ENCODE measurements at places on chromosomes 13 and 19.
A peak's percentile ranks its signal among the peaks of the same experiment; 100 is the strongest.

- no peak for DNase-seq
Measured at GRCh38 chr13:26966701-26967080, 204.9 kb downstream of the USP12 start.

DNA sequence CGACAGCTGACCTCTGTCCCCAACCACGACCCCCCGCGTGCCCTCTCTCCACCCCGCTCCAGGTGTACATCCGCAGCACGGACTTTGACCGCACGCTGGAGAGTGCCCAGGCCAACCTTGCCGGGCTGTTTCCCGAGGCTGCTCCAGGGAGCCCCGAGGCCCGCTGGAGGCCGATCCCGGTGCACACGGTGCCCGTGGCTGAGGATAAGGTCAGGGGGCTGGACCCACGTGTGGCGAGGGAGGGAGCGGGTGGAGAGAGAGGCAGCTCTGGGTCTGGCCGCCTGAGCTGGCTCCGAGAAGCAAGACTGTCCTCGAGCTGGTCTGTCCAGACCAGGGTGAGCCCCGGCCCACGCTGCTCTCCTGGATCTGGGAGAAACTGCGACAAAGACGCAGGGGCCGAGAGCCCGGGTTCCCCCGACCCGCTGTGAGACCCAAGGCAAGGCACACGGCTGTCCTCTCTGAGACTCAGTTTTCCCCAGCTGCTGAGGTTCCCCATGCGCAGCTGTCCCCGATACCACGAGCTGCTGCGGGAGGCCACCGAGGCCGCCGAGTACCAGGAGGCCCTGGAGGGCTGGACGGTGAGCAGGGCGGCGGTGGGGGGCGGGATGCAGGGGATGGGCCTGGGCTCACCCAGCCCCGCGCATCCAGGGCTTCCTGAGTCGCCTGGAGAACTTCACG, 1.5 kb downstream of the ACP4 start:
- DNase-seq = no peak

DNA sequence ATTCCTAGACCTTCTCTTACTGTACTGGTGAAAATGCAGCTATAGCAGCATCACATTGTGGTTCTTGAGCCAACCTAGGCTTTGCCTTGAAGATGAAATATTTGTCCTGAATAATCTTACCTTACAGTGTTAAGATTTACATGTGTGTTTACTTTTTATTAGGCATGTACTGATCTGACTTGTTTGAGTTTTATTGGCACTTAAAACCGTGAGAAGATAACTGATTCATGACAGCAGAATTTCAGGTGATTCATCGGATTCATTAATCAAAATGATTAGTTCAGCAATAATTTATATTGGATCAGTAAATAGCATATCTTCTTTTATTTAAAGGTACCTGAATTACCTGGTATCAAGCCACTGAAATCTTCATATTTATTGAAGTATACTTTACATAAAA, 296.3 kb downstream of the KLF5 start:
- DNase-seq = no peak

DNA sequence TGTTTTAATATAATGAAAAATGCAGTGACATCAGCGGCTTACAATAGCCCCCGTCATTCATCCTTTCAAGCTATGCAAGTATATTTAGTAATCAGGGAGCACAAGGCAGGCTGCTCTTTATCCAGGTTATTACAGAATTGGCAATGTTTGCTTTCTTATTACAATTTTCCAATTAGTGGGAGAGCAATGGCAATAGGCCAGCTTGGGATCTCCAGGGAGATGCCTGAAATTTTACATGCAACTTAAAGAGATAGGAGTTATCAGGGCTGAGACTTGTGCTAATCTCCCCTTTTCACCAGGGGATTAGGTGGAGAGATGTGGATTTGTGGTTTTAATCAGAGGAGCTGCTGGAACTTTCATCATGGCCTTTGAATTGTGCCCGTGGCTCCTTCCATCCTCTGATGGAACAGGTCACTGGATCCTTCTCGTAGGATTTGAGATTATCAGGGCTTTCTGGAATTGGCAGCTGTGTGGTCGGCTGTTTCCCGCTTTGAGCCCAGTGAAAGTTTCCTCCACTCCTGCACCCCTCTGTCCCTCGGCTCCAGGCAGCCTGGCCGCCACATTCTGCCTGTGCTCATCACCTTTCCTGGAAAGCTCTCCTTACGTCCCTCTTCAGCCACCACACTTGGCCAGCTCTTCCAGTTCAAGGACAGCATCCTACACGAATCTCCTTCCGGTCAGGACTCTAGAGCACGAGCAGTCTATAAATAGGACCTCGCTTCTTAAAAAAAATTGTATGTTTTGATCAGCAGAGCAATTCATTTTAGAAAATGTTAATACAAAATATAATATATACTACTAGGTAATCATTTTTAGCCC, 47.0 kb downstream of the CBY2 start:
- no peak for DNase-seq

- no peak for DNase-seq
Measured at GRCh38 chr13:98172590-98173422, 4.3 kb downstream of the RNF113B start.

GRCh38 chr19:43311706-43312105, 41.8 kb upstream of the CD177 start:
- DNase-seq = no peak

GRCh38 chr19:37718304-37718703, 1.3 kb downstream of the ZNF607 start:
- no peak for DNase-seq

DNA sequence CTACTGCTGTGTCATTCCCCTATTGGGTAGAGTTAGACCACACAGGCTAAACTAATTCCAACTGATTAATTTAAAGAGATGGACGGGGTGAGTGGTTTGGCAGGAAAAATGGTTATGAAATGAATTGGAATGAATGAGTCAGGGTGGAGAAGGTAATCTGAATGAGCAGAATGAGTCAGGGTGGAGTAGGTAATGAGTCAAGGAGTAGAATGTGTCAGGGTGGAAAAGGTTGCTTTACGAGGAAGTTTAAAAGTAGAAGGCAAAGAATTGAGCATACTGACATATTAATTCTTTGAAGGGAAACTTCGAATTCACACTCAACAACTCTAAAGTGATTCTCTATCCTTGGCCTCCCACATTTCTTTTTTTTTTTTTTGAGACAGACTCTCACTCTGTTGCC, 12.7 kb upstream of the ZNF121 start:
- DNase-seq = no peak

GRCh38 chr19:28627669-28628068, 585.3 kb downstream of the UQCRFS1 start:
- no peak for DNase-seq

GRCh38 chr13:108102771-108103170, 112.6 kb downstream of the LIG4 start:
- no peak for DNase-seq

DNA sequence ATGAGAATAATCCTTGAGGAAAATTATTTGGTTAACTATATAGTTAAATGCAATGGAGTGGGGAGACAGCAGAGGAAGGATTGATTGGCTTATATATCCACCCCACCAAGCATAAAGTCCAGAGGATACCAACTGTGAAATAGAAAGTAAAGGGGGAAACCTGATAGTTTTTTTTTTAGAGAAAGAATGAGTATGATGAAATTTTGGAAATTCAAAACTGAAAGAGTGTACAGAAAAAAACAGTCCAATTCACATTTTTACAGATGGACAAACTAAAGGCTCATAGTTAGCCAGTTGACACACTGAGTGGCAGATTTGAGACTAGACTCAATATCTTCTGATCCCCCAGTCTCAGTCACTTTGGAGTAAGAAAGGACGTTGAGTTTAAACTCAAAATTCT, 51.1 kb downstream of the FNDC3A start:
- no peak for DNase-seq

- no peak for DNase-seq
Measured at GRCh38 chr13:83297586-83298290, 584.5 kb downstream of the SLITRK1 start.

- DNase-seq = peak; percentile 98
Measured at GRCh38 chr19:38849147-38849859, 483 bp downstream of the HNRNPL start.

- no peak for DNase-seq
Measured at GRCh38 chr13:66210677-66211076, 1019.5 kb downstream of the PCDH9 start.

DNA sequence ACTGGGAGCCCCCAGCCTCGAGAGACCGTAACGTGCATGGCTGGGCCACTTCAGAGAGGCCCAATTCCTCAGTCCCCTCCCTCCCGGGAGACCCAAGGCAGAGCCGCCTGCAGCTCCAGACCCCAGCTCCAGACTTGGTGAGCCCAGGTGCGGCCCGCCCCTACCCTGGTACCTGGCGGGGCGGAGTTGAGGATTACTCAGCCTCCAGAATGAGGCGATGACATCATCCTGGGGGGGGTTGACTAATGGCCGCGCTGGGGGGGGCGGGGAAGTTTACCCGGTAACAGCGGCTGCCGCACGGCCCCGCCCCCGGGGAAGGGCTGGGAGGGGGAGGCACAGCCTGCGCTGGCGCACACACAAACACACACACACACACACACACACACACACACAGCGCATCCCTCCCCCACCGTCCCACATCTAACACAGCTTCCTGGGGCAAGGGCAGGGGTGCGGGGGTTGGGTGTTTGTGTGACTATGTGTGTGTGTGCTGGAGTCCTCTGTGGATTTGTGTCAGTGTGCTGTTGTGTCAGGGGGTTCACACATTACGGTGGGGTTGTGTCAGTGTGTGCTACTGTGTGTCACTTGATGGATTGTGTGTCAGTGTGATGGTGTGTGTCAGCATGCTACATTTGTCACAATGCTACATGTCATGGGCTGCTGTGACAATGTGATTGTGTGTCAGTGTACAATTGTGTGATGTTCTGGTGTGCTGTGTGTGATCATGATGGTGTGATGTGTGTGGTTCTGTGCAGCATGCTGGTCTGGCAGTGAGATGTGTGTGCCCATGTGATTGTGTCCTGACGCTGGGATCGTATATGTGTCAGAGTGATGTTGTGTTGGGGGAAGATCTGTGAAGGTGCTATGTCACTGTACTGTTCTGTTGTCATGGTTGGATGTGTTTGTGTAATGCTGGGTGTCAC, 10.3 kb upstream of the BBC3 start:
- DNase-seq = no peak

- DNase-seq = no peak
Measured at GRCh38 chr13:48816700-48817099, 159.0 kb upstream of the FNDC3A start.

GRCh38 chr13:26785838-26786630, 25.4 kb upstream of the GPR12 start:
- DNase-seq = no peak

DNA sequence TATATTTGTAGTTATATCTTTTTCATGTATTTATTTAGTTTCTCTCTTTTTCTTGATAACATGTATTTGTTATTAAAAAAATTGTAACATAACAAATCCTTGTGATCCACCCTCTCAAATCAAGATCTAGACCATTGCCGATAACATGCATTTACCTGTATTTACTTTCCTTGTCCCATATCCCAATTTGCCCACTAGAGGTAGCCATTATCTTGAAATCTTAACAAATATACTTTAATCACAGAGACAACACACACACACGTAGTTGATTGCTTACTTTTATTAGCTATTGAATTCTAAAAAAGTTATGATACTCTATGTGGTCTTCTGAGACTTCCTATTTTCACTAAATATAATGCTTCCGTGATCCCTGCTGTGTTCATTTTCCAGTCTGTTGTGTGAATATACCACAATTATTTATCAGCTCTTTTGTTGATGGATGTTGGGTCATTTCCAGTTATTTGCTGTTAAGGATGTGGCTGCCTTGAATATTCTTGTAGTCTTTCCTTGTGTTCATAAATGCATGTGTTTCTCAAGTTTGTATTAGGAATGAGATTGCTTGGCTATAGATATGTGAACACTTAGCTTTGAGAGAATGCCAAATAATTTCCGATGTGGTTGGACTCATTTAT, 31.3 kb upstream of the ZMYM2 start:
- DNase-seq = no peak

GRCh38 chr13:75675421-75675820, 39.3 kb downstream of the LMO7 start:
- no peak for DNase-seq

- DNase-seq = no peak
Measured at GRCh38 chr19:28961772-28962500, 251.0 kb downstream of the UQCRFS1 start.

DNA sequence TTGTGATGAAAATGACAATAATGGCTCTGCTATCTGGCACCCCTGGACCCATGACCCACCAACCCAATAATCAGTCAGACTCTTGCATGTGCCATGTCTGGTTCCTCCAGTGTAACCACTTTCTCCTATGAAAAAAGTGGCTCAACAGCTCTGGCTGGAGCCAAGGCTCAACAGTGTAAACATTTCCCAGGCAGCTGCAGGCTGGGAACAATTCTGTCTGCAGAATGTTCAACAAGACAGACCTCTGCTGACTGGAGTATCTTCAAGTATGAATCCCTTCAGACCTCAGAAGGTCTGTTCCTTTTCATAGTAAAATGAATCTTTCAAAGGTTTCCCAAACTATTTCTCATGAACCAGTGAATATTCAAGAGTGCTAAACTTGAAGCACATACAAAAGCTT, 410.1 kb upstream of the HTR2A start:
- no peak for DNase-seq

DNA sequence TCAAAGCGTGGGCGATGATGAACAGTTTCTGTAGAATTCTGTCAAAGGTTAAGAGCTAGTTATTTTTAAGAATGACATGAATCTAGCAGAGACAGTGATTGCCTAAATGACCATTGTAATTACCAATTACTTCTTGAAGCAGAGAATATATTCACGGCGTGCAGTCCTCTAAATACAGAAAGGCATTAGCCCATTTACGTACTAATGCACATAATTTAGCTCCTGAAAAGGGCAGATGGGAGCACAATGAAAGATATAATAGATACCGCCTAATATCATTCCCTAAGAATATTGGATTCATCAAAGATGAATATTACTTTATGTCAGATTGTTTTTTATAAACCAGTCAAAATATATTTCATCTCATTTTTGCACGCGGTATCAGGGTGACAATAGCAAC, 212.4 kb downstream of the URI1 start:
- DNase-seq = no peak

DNA sequence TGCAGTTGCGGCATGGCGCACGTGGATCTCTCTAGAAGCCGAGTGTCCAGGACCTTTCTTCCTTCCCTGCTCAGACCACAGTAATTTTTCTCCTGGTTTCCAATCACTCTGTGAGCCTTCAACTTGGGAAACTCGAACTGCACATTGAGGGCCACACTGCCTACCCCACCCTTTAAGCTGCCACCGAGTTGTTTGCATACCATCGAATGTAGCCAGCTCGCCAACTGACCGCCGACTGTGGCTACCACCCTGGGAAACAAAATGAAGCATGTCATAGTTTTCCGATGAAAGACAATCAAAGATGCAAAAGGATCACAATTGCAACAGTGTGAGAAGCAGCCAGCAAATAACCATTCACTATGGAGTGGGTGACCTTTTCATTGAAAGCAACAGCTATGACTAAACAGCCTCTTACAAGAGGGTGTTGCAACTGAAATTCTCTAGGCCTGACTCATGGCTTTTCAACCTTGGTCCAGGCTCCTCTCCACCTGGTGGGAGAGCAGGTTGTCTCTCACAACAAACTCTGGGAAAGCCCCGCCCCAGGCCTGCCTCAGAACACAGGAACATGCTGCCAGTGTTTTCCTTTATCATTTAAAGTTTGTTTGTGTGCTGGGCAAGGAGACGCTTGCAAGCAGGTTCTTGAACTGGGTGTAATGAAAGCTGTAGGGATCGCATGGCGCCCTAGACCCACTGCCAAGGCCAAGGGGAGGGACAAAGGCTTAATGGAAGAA, 141.7 kb upstream of the SERP2 start:
- no peak for DNase-seq

- no peak for DNase-seq
Measured at GRCh38 chr13:48411841-48412531, 927 bp downstream of the LPAR6 start.

GRCh38 chr13:30145709-30146367, 161.5 kb downstream of the KATNAL1 start:
- DNase-seq = no peak

- peak; percentile 68 for DNase-seq
Measured at GRCh38 chr19:51372649-51373504, at the start of gene NKG7. Gene NKG7 (minus strand): TSS chr19:51372654. CDS start chr19:51372535, 119 bp downstream.

All from stimulated activated CD4-positive, alpha-beta T cell treated with anti-CD3 and anti-CD28 coated beads, TNF-alpha, amount 100 ng/mL, for 4 hours (primary cell).